Breast epithelium (tissue), 4 donors: ENCODE measurements at places on chromosomes 5 and 9. TPM values are rescaled to one million over a fixed set of nuclear protein-coding genes. Genes with fewer than 3 reads are reported as not detected.

GRCh38 chr9:4537581-4537980 is 47.3 kb downstream of the SLC1A1 start:
- H3K27me3 ChIP-seq, result no peaks in the 10 kb centered on the region
- no peak overlapping the region for H3K27ac ChIP-seq
- no peaks in the 10 kb centered on the region for H3K36me3 ChIP-seq
- H3K4me1 ChIP-seq, result no peaks in the 10 kb centered on the region
- H3K4me3 ChIP-seq, result no peak overlapping the region
- no peak for DNase-seq

DNA sequence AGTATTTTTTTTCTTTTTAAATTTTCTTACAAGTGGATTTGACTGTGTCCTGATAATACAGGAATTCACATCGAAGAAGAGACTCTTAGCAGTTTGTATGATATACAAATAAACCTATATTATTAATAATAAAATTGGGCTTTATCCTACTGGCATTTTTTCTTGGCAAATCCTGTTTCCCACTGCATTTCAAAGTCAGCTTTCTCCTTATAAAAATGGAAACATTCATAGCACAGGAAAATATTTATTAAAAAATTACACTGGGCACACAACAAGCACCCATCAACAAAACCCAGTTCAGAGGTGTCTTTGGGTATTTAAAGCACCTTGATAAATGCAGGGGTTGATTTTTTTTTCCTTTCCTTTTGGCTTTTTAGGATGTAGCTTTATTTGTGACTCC is 200.9 kb downstream of the MEF2C start:
- H3K4me3 ChIP-seq, result no peak overlapping the region
- peaks cover 13% of the 10 kb centered on the region for H3K27me3 ChIP-seq
- H3K27ac ChIP-seq, result no peak overlapping the region
- H3K4me1 ChIP-seq, result peaks cover 5% of the 10 kb centered on the region

- no peak overlapping the region for H3K4me3 ChIP-seq
- no peaks in the 10 kb centered on the region for H3K36me3 ChIP-seq
Measured at GRCh38 chr5:39624268-39624886, 199.6 kb upstream of the DAB2 start.

- H3K4me3 ChIP-seq, result no peak overlapping the region
- H3K27ac ChIP-seq, result no peak overlapping the region
- H3K4me1 ChIP-seq, result no peaks in the 10 kb centered on the region
- H3K27me3 ChIP-seq, result no peaks in the 10 kb centered on the region
- no peak for DNase-seq
Measured at GRCh38 chr9:85900504-85901201, 40.3 kb upstream of the NAA35 start.

OLFML2A gene
- total RNA-seq, result 25.2 TPM

- no peaks in the 10 kb centered on the region for H3K27me3 ChIP-seq
- no peak overlapping the region for H3K27ac ChIP-seq
- no peaks in the 10 kb centered on the region for H3K36me3 ChIP-seq
- H3K4me3 ChIP-seq, result no peak overlapping the region
Measured at GRCh38 chr5:180467989-180468731, 26.0 kb upstream of the CNOT6 start.

DNA sequence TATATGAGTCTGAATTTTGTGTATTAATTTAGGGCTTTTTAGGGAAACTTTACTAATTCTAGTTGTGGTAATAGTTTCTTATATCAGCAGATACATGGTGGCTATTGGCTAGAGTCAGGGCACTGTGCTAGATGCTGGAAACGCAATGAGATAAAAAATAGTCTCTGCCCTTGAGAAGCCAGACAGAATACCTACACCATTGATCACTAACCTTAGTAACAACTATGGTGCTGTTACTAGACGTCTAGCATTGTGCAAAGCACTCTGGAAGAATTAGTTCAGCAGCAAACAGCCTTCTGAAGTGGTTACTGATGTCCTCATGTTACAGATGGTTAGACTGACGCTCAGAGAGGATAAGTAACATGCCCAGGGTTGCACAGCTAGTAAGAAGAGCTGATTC is 61.8 kb downstream of the GDA start:
- H3K4me3 ChIP-seq, result no peak overlapping the region
- H3K27me3 ChIP-seq, result no peaks in the 10 kb centered on the region
- DNase-seq, result no peak
- H3K36me3 ChIP-seq, result no peaks in the 10 kb centered on the region
- H3K27ac ChIP-seq, result no peak overlapping the region
- no peaks in the 10 kb centered on the region for H3K4me1 ChIP-seq
